ENCODE measurements at places on chromosomes 7 and 10.

DNA sequence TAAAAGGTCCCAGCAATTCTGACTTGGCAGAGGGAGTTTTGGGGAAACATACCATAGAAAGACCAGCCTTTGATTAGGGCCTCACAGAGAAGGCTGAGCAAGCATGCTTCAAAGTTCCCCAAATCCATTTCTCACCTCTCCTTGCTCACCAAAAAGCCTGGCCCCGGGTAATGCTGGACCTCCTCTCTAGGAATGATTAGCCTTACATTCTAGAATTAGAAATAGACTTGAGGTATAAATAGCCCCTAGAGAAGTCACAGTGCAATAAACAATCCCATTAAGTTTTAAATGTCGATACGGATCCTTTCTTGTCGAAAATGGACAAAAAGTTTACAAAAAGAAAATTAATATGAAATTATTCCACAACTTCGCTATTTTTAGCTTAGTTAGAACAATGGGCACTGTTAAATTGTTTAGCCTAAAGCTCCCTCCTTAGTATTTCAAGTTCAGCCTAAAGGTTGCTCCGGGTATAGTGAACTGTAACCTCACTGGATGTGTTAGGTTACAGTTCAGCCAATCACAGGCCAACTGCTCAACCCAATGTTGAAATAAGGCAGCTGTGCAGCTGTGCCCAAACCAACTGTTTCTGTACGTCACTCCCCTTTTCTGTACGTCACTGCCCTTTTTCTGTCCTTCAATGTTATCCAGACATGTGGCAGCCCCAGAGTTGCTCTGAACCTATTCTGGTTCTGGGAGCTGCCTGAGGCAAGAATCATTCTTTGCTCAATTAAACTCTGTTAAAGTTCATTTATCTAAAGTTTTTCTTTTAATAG lies 7.9 kb upstream of the GSDME start:
- DNase-seq: no peak

DNA sequence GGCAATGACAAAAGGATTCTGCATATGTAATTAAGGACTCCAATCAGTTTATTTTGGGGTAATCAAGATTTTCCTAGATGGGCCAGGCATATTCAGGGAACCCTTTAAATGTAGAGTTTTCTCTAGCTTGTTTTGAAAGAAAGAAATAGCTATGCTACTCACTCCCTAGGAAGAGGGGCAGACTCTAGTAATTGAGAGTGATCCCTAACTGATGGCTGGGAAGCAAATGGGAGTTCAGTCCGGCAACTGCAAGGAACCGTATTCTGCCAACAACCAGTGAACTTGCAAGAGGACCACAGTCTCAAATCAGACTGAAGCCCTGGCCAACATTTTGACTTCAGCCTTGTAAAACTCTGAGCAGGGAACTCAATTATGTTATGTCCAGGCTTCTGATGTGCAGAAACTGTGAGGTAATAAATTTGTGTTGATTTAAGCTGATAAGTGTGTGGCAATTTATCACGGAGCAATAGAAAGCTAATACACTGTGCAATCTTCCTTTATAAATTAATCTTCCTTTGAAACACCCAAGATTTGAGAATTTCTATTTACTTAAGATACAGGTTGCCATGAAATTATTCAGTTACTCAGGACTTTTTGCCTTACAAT lies 14.0 kb downstream of the AOAH start:
- no peak for DNase-seq

DNA sequence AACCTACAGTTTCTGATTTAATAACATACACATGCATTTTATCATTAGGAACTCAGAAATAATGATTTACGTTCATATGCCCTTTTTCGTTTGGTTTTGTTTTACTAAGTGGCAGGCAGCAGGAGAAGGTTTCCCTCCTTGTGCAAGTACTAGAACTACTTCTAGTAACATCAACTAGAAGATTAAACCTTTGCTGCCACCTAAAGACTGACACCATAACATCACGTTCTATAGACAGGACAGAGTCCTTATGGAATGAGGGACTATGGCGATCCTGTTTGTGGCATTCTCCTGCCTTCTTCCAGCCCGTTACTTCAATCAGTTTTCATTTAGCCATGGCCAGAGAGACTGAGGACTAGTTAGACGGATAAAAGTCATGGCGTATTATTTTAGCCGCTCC lies 53.2 kb downstream of the GAD2 start:
- no peak for DNase-seq

DNA sequence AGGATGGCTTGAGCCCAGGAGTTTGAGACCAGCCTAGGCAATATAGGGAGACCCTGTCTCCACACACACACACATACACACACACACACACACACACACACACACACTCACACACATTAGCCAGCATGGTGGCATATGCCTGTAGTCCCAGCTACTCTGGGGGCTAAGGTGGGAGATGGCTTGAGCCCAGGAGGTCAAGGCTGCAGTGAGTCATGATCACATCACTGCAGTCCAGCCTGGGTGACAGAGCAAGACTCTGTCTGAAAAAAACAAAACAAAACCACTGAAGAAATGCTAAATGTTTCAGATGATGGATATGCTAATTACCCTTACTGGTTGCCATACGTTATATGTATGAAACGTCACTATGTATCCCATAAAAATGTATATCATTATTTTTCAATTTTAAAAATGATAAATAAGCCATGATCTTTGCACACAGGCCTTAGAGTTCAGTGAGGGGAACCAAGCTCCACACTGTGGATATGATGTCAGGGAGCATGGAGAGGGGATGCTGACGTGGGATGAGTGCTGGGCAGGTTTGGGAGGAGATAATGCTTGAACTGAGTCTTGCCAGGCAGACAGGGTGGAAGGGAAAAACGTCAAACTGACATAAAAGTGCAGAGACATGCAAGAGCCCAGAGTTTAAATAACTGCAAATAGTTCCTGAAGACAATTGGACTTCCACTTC lies 45.9 kb upstream of the ARHGAP12 start:
- no peak for DNase-seq

GRCh38 chr10:73803680-73804286 lies 7.6 kb downstream of the NDST2 start:
- no peak for DNase-seq

DNA sequence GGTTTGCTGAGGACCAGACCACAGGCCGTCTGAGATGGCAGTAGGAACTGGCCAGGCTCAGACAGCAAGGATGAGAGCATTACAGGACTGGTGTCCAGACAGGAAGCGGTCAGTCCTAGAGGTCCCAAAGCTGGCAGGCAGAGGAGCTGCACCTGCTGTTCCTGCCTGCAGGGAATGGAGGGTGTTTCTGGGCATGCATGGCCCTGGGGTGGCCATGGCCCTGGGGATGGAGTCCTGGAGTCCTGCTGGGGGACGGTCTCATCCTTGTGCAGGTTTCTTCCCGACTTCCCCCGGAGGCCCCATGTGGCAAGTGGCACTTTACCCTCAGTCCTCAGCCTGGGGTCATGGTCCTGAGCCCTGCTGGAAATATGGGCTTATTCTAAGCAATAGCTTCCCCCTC lies 274.9 kb upstream of the ADARB2 start:
- DNase-seq: no peak

DNA sequence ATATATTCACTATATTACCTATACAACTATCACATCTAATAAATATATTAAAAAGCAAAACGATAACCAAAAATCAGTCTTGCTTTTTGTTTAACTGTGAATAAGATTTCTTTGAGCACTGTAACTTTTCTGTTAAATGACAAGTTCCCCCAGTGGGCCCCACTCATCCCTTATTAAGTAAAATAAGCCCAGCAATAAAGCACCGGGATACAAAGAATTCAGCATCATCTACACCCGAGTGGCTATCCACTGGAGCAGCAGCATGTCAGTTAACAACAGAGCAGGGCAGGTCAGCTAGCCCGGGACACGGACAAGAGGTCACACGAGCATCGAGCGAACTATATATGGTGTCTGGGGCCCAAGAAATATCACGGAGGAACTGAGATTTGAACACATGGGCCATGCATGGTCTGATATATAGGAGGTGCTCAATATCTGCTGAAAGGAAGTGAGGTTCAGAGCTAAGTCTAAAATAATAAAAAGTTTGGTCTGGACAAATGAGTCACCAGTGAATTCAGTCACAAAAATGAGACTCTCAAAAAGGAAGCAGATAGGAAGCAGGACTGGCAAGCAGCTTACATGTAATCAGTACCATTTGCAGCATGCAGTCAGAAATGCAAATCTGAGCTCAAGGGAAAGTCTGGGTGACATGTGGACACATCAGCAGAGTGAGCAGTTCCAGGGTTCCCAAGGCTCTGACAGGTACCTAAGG lies 4.1 kb downstream of the ERCC6 start:
- peak; percentile 4 for DNase-seq

DNA sequence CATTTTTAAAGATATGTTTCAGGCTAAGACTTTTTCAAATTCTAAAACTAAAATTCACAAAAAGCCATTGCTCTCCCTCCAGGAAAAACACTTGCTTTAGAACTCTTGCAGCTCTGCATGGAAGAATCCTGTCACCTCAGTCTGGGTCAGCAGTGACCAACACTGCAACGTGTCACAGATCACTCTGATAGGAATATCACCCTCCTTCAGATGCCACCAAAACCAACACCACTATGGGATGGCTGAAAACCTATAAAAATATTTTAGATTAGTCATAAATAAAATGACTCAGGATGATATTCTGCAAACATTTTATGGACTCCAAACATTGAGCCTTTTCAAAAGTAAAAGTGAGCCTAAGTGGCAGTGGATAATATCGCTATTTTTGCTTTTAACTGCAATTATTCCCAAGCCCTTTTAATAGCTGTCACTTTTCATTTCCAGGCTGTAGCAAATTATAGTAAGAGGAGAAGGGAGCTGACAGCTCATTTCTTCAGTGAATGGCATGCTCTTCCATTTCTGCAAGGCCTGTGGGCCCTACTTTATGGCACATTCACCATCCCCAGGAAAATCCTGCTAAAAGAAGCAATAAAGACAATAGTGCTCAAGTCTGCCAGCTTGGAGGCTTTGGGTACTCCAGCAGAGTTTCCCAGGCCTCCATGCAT lies 21.3 kb downstream of the ELMO1 start:
- DNase-seq: no peak

DNA sequence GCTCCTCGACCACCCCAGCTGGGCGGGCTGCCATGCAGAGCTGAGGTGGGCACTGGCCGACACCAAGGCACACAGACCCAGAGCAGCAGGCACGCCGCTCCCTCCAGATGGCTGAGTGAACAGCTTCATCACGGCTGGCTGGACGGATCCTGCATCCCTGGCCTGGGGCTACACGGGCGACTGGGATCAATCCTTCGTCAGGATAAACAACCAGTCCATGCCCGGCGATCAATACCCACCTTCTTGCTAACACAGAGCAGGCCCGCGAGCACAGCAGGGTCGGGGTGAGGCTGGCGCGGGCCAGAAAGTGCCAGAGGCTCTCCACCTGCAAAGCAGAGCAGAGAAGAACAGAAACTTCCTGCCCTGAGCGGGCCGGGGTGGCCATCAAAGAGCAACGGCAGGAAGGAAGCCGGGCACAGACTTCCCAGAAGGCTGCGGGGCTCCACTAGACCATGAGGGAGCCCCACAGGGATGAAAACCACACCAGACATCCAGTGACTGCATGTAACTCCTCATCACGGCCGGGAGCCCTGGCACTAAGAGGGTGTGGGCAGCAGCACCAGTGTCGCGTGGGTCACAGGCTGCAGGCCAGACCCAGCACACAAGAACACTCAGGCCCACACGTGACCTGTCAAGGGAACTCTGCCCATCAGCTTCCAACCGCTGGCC lies 166.4 kb downstream of the MAD1L1 start:
- DNase-seq: no peak

DNA sequence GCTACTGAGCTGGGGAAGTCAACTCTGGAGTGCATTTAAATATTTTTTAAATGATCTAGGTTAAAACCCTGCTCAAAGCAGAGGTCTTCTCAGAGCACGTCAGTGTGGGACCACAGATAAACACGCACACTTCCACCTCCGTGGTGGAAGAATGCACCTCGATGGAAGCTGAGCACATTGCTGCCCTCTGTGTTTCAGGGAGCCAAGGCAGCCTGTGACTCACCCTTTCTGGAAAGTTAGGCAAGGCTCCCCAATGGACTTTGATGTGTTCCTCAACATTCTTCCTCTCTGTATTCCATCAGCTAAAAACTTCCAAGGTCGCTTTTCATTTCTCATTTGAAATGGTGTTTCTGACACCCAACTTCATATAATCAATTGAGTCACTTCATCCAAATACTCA lies 170.8 kb upstream of the KMT2E start:
- DNase-seq: no peak

DNA sequence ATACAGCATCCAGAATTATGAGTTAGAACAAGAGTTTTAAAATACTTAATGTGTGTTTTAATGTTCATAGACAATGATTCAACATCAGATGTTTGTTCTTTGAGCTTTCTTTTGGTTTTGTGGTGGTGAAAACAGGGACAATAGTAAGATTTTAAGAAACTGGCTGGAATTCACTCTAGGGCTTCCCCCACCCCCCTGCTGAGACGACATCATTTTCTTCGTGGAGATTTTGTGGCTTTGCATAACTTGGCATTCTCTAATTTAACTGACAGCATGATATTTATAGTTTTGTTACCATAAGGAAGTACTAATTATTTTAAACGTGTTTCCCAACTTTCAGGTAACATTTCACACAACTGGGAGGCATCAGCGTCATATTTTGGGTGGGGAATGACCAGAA lies 184.1 kb downstream of the BICC1 start:
- no peak for DNase-seq

- DNase-seq: peak; percentile 82
Measured at GRCh38 chr10:114396464-114396863, 7.8 kb downstream of the AFAP1L2 start.

DNA sequence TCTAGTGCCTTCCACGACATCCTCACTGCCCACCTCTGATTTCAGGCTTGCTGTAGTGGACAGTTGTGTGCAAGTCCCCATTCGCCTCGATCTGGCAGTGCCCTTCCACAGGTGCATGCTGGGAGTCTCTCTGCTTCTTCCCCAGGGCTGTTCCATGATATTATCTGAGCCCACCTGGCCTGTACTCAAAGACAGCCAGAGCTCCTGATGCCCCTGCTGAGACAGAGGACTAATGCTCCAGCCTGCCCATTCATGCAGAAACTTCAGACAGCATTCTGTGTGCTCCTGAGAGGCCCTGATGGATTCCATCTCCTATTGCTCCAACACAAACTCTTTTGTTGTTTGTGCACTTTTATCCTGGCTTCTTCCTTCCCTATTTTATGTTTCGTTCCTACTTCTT lies 164.8 kb upstream of the PRSS58 start:
- no peak for DNase-seq

DNA sequence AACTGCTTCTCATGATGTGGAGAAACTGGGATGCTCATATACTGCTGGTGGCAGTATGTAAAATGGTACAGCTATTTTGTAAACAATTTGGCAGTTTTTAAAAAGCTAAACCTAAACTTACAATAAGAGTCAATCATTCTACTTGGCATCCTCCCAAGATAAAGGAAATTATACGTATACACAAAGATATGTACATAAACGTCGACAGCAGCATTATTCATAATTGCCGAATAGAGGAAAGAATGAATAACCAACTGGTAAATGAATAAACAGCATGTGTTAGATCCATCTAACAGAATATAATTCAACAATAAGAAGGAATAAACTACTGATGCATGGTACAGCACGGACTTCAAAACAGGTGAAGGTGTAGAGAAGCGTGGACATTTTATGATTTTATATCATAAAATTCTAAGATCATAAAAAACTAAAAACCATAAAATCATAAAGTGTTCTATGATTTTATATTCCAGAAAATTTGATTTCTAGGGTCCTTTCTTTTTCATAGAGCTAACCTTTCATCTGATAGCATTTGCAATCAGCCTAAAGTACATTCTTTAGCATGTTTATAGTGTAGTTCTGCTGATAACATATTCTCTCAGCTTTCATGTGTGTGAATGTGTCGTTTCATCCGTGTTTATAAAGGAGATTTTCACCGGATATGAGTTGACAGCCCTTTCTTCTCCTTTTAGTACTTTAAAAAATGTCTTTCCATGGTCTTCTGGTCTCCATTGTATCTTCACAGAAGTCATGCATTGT lies 261.5 kb downstream of the DIP2C start:
- DNase-seq: no peak
